ENCODE measurements at places on chromosomes 5 and 9. TPM values are rescaled to one million over a fixed set of nuclear protein-coding genes. Genes with fewer than 3 reads are reported as not detected.

- DNase-seq: no peak
Measured at GRCh38 chr5:122727112-122727541, 47.8 kb upstream of the SNX2 start.

DNA sequence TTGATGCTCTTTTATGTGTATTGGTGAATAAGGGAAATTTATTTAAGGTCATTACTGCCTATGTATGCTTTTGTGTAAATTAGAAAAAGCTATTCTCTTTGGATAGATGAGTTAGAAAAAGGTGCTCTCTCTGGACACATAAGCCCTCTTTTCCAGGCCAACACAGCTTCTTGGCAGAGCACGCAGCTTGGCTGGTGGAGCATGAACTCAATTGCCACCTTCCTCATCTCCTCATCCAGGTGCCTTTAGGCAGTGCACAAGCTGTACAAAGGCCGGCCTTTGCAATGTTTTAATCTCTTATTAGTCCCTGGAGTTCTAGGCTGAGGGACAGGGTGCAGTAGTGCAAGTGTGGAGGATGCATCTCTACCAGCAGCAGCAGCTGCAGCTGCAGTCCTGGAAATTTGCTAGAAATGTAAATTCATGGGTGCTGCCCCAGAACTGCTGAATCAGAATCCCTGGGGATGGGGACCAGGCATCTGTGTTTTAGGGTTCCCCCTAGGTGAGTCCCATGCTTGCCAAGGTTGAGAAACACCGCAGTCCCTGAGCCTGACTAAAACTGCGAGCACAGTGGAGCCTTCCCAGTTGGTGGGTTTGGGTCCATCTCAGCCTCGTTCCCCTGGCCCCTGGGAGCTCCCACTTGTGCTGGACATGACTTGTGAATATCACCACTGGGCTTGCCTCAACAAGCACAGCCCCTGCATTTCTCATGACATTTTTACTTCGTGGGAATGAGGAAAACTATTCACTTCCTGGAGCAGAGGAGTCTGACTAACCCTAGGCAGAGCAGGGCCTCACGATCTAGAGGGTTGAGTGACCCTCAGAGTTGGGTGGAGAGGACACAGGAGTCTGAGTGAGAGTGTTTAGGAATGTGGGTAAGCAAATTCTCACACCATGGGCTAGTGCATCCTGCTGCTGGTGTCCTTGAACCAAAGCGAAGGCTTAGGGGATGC, 272.3 kb downstream of the ZSWIM6 start:
- DNase-seq: no peak

GRCh38 chr5:120052916-120053828, 410.9 kb upstream of the PRR16 start:
- DNase-seq: no peak

- no peak for DNase-seq
Measured at GRCh38 chr9:97315550-97315949, 8.1 kb downstream of the CCDC180 start.

Gene CD74
- 312 TPM for total RNA-seq

Gene IL3
- total RNA-seq: not detected

Gene MLANA
- total RNA-seq: not detected

Gene FOXE1
- 0.10 TPM for total RNA-seq
